ENCODE measurements at places on chromosomes 1 and 21. TPM values are rescaled to one million over a fixed set of nuclear protein-coding genes. Genes with fewer than 3 reads are reported as not detected.

GRCh38 chr1:203640723-203641502, 14.3 kb downstream of the ATP2B4 start:
- no peaks in the 10 kb centered on the region for H3K27me3 ChIP-seq
- H3K4me3 ChIP-seq: no peak overlapping the region
- no peak for DNase-seq
- H3K27ac ChIP-seq: no peak overlapping the region

DNA sequence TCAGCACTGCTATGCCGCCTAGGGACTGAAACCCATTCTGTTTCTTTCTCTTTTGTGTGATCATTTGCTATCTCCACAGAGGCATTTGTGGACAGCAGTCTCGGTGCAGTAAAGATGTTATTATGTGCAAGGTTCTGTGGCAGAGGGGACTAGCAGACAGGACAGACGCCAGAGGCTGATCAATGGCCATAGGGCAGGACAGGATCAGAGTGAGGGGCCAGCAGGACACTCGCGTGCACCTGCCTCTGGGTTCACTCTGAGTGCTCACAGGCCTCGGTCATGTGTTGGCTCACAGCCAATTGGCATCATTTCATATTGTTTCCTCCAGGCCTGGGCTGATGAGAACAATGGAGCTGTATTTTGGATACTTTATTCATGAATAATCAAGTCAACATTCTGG, 212.6 kb downstream of the TGFB2 start:
- no peaks in the 10 kb centered on the region for H3K27me3 ChIP-seq
- H3K4me1 ChIP-seq: no peaks in the 10 kb centered on the region
- no peak for DNase-seq

DNA sequence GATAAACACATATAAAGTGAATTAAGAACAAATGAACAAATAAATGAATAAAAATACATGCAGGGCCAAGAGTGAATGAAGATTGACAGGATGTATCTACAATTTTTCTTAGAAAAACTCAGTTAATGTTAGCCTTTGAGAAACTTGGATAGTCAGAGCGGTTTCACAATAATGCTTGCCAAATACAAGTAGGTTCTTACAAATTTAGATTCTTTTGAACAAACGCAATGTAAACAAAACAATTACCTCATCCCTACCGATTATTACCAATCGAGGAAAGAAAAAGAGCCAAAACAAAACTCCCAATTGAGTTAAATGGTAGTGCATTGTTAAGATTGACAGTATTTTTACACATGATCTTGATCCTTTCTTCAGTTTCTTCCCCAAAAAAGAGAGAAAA, 176.9 kb upstream of the DEPDC1 start:
- H3K4me1 ChIP-seq: no peaks in the 10 kb centered on the region
- H3K36me3 ChIP-seq: no peaks in the 10 kb centered on the region
- no peak overlapping the region for H3K4me3 ChIP-seq

- no peaks in the 10 kb centered on the region for H3K4me1 ChIP-seq
- no peaks in the 10 kb centered on the region for H3K36me3 ChIP-seq
- H3K27ac ChIP-seq: peak overlapping the region; percentile 70
- DNase-seq: no peak
- no peaks in the 10 kb centered on the region for H3K27me3 ChIP-seq
- H3K4me3 ChIP-seq: no peak overlapping the region
Observed at GRCh38 chr1:185044387-185044786, 971 bp upstream of the RNF2 start.

GRCh38 chr1:168466092-168466713, 77.6 kb downstream of the XCL2 start:
- H3K27me3 ChIP-seq: no peaks in the 10 kb centered on the region
- H3K27ac ChIP-seq: peak overlapping the region; percentile 60
- no peak overlapping the region for H3K4me3 ChIP-seq
- H3K36me3 ChIP-seq: no peaks in the 10 kb centered on the region
- peak; percentile 75 for DNase-seq
- peaks cover 20% of the 10 kb centered on the region for H3K4me1 ChIP-seq

- H3K27ac ChIP-seq: no peak overlapping the region
- H3K4me3 ChIP-seq: no peak overlapping the region
- DNase-seq: no peak
- no peaks in the 10 kb centered on the region for H3K4me1 ChIP-seq
Observed at GRCh38 chr1:93123201-93123783, 44.2 kb downstream of the MTF2 start.

DNA sequence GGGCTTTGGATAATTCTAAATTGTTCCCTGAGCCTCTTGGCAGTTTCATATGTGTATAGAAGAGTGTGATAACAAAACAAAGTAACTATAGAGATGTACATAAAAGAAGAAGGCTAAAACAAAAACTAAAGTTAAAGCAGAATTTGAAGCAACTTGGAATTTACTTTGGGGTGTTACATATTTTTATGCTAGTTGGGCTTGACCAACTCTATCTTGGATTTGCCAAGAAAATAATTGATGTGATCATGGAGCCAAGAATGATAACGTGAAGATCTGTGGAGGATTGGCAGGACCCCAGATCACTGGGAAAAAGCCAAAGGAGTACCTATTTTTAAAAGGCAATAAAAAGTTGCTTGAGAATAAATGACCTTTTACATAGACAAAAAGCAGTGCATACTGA, 206.9 kb downstream of the LMO4 start:
- H3K4me3 ChIP-seq: no peak overlapping the region
- H3K4me1 ChIP-seq: no peaks in the 10 kb centered on the region
- no peak overlapping the region for H3K27ac ChIP-seq
- H3K36me3 ChIP-seq: no peaks in the 10 kb centered on the region

DNA sequence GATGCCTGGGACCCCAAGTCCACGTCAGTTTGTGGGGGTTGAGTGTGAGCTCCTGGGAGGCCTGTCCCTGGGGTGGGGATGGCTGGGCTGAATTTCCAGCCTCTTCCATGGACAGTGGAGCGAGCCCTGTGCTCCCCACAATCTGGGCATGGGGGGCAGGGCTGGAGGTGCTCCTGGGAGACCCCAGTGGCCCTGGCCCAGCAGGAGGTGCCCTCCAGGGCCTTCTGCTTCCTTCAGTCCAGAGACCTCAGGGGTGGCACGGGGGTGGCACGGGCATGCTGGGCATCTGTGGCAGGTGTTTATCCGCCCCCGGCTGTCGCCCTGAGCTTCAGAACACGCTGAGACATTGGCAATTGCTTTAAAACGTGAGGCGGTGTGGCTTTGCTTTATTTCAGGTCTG, 40.9 kb downstream of the MORN1 start:
- no peak for DNase-seq
- no peaks in the 10 kb centered on the region for H3K4me1 ChIP-seq
- H3K36me3 ChIP-seq: no peaks in the 10 kb centered on the region
- no peak overlapping the region for H3K4me3 ChIP-seq

- no peak overlapping the region for H3K4me3 ChIP-seq
- H3K27ac ChIP-seq: no peak overlapping the region
- no peaks in the 10 kb centered on the region for H3K36me3 ChIP-seq
- H3K27me3 ChIP-seq: no peaks in the 10 kb centered on the region
Observed at GRCh38 chr1:230300322-230301301, 125.5 kb downstream of the PGBD5 start.

DNA sequence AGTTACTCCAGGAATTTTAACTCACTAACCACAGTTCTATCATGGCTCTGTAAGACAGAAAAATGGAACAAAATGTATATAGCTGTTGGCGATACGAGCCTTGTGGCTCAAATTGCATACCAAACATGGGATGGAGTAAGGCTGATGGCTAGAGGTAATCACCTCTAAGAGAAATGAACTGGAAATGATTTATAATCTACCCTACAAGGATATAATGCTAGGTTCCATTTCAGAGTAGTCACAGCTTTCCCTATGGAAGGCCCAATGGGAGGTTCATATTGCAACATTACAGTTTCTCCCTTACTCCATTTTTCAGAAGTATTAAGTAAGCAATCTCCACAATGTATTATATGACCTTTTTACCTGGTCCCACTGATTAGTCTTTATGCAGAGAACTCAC, 61.6 kb downstream of the EDEM3 start:
- DNase-seq: no peak
- no peaks in the 10 kb centered on the region for H3K4me1 ChIP-seq
- H3K27me3 ChIP-seq: no peaks in the 10 kb centered on the region
- no peak overlapping the region for H3K4me3 ChIP-seq
- H3K27ac ChIP-seq: no peak overlapping the region
- H3K36me3 ChIP-seq: no peaks in the 10 kb centered on the region

DNA sequence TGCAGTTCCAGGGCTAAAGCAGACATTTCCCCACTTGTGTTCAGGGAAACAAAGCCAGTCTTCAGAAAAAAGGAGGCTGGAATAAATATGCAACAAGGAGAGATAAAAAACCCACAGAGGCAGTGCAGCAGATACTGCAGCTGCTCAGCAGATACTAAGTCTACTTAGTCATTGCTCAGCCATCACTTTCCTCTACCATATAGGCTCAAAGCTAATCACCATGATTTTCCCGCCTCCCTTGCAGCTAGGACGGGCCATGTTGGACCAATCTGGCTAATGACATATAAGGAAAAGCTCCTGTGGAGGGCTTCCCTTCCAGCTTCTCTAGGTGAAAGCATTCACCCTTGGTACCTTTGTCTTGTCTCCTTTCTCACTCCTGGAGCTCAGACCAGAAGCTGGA, 10.0 kb upstream of the EFHD2 start:
- H3K36me3 ChIP-seq: no peaks in the 10 kb centered on the region
- H3K27me3 ChIP-seq: no peaks in the 10 kb centered on the region
- no peaks in the 10 kb centered on the region for H3K4me1 ChIP-seq
- DNase-seq: no peak
- no peak overlapping the region for H3K27ac ChIP-seq

DNA sequence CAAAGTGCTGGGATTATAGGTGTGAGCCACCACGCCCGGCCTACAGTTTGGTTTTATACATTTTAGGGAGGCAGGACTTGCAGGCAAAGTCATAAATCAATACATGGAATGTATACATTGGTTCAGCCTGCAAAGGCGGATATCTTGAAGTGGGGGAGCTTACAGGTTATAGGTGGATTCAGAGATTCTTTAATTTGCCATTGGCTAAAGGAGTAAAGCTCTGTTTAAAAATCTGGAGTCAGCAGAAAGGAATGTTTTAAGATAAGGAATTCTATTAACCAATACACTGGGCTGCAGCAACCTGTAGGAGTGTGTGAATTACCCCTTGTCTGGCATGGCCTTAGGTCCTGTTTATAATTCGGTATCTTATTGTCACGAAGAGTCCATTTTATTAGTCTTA, 57.6 kb downstream of the OPTC start:
- DNase-seq: no peak
- no peaks in the 10 kb centered on the region for H3K27me3 ChIP-seq
- no peak overlapping the region for H3K4me3 ChIP-seq
- no peak overlapping the region for H3K27ac ChIP-seq
- no peaks in the 10 kb centered on the region for H3K36me3 ChIP-seq

DNA sequence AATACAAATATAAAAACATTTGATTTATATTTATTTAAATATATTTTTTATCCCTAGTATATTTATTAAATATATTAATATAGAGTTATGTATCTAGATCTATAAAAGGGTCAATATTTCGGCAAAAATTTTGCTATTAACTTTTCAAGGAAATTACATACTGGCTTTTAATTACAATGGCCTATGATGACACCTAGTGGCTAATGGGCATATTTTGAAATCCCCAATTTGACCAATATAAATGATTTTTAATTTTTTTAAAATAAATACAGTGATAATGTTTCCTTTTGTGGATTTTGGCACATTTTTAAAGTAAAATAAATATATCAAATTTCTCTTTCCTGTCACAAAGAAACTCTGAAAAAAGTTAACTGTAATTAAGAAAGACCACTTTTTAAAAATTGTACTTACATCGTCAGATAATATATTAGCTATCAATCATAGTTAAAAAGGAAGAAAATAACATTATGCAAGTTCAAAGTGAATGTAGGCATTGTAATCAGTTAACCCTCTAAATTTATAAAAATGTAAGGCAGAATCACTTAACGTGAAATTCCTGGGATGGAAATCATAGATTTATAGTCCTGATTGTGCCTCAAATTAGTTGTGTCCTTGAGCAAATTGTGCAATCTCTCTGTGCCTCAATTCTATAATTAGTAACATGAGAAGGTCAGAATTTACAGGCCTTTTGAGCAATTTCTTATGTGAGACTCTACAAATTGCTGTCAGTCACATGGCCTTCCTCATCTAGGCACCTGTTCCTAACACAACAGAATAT, 25.6 kb upstream of the RGS13 start:
- H3K4me1 ChIP-seq: no peaks in the 10 kb centered on the region
- H3K27me3 ChIP-seq: no peaks in the 10 kb centered on the region
- H3K27ac ChIP-seq: no peak overlapping the region
- H3K36me3 ChIP-seq: no peaks in the 10 kb centered on the region
- no peak for DNase-seq

DNA sequence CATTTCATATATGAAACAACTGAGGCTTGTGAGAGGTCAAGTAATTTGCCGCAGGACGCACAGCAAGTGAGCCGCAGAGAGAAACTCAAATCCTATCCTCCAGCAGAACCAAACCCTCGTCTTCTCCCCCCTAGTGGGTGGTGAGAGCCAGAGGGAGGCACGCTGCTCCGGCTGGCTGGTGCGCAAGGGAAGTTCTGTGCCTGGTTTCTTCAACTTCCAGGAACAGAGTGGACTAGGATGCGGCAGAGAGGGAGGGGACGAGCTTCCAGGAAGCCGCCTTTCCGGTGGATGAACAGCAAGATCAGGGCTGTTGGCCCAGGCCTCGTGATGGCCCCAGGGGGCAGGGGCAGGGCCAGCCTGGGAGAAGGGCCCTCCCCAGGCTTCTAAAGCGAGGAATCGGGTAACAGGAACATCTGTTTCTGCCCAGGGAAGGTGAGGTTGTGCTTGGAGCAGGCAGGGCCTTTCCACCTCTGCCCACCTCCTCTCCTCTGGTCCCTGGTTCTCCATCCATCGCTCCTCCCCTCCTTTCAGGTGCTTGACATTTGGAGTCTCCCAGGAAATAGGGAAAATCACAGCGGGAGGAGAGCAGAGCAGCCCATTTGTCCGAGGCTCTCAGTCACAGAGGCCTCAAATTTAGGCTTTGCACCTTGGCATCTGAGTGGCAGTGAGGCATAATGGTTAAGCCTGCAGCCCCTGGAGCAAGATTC, 16.8 kb upstream of the PDIK1L start:
- H3K4me3 ChIP-seq: no peak overlapping the region
- H3K36me3 ChIP-seq: no peaks in the 10 kb centered on the region
- no peaks in the 10 kb centered on the region for H3K4me1 ChIP-seq
- H3K27ac ChIP-seq: no peak overlapping the region
- H3K27me3 ChIP-seq: no peaks in the 10 kb centered on the region
- no peak for DNase-seq

GRCh38 chr1:87449348-87449963, 120.8 kb downstream of the LMO4 start:
- H3K36me3 ChIP-seq: no peaks in the 10 kb centered on the region
- H3K27ac ChIP-seq: peak overlapping the region; percentile 7
- peak; percentile 66 for DNase-seq
- H3K4me1 ChIP-seq: no peaks in the 10 kb centered on the region

The MROH7 gene
- 3.7 TPM for total RNA-seq

The CYP2J2 gene
- 39.2 TPM for total RNA-seq

The KLF17 gene
- total RNA-seq: not detected

The TEX38 gene
- total RNA-seq: not detected

The CFAP107 gene
- not detected for total RNA-seq

The NPR1 gene
- 2.3 TPM for total RNA-seq

The SRM gene
- 19.8 TPM for total RNA-seq

Data from colonic mucosa (tissue), 4 donors.